ENCODE measurements at places on chromosomes 5 and 9. TPM values are rescaled to one million over a fixed set of nuclear protein-coding genes. Genes with fewer than 3 reads are reported as not detected.

- DNase-seq, result peak; percentile 53
These were observed 16.0 kb downstream of the SLC36A1 start for GRCh38 chr5:151463137-151464029.

DNA sequence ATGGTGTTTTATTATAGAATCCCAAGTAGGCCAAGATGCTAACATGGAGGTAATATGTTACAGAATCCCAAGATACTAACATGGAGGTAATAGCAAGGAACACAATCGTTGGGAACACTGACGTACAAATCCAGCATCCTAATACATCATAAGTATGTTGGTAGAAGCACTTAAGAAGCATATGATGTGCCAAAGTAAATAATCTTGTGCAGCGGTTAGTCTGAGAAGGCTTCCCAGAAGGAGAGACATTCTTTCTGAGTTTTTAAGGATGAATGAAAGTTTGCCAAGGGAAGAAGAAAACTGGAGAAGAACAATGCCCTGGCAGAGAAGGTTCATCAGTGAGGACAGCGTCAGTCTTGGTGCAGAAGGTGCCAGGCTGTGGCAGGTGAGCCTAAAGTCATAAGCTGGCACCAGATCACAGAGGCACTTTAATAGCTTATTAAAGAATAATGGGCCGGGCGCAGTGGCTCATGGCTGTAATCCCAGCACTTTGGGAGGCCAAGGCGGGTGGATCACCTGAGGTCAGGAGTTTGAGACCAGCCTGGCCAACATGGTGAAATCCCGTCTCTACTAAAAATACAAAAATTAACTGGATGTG is 294.5 kb upstream of the PIK3R1 start:
- DNase-seq, result no peak

GRCh38 chr9:99954819-99955218 is 48.4 kb downstream of the STX17 start:
- DNase-seq, result no peak

GRCh38 chr5:9423571-9423970 is 122.3 kb downstream of the SEMA5A start:
- DNase-seq, result no peak

DNA sequence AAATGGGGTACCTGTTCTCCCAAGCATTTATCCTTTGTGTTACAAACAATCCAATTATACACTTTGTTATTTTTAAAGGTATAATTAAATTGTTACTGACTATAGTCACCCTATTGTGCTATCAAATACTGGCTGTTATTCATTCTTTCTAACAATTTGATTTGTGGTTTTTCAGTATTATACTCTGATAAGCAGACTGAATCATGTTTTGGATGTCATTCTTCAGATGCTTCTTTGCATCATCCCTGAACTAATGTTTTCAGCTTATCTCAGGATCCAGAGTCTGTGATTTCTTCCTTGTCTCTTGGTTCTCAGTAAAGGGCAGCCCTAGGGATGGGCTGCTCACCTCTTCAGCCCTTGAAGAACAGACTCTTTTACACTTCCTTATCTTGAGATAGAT is 177.8 kb upstream of the SGCD start:
- no peak for DNase-seq

- DNase-seq, result no peak
These were observed 365.9 kb downstream of the NFIB start for GRCh38 chr9:13948037-13948436.

DNA sequence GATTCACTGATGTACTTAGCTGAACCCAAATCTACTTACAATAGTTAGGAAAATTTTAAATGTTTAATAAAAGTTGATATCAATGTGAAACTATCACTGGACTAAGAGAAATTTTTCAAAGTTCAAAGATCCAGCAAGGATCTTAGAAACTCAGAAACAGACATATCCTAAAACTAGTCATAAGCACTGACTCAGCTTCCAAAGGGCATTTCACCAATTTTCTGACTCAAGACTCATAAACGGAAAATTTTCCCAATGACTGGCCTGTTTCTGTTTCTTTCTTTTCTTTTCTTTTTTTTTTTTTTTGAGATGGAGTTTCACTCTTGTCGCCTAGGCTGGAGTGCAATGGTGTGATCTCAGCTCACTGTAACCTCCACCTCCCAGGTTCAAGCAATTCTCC is 66.6 kb downstream of the CDC14B start:
- no peak for DNase-seq

The PCDHGB7 gene
- 38.6 TPM for total RNA-seq
